Endodermal cell (in vitro differentiated cells): ENCODE measurements at places on chromosomes 7 and 10. TPM values are rescaled to one million over a fixed set of nuclear protein-coding genes. Genes with fewer than 3 reads are reported as not detected.
A peak's percentile ranks its signal among the peaks of the same experiment; 100 is the strongest.

NKX2-3 gene
- not detected in 3 replicates for total RNA-seq

CTTNBP2 gene
- 3.8 to 6.5 TPM (median 4.4 TPM) in 3 replicates for total RNA-seq

TAS2R41 gene
- 0.59 TPM in 1 of 2 replicates, not detected in the other for total RNA-seq

DNA sequence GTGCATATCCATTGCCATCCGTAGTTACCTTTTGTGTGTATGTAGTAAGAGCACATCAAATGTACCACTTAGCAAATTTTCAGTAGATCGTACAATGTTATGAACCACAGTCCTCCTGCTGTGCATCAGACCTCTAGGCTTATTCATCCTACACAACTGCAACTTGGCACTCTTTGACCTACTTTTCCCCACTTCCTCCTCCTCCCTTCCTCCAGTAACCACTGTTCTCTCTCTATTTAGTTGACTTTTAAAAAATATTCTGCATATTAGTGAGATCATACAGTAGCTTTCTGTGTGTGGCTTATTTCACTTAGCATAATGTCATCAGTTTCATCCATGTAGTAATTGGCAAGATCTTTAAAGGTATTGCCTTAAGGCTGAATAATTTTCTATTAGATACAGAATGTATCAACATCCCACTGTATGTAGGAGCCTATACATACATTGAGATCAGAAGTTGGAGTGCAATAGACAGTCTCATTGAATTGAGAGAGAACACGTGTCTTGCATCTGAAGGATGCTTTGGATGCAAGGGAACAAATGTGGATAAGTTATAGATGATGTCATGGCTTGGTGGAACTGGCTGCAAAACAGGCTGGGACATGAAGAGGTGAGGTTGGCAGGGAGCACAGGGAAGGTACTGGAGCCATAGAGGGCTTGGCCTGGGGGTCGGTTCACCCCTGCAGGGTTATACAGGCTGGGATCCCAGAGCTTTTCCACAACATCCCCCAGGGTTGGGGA lies 83.0 kb upstream of the FAM180A start:
- no peaks in the 10 kb centered on the region for H3K36me3 ChIP-seq
- H3K27ac ChIP-seq = no peak overlapping the region
- H3K4me3 ChIP-seq = no peak overlapping the region
- peak; percentile 26 for DNase-seq
- H3K27me3 ChIP-seq = no peaks in the 10 kb centered on the region

- DNase-seq = peak; percentile 73
- peak overlapping the region; percentile 92 for H3K4me3 ChIP-seq
- H3K36me3 ChIP-seq = peaks cover 21% of the 10 kb centered on the region
- no peaks in the 10 kb centered on the region for H3K27me3 ChIP-seq
- H3K27ac ChIP-seq = peak overlapping the region; percentile 93
- H3K4me1 ChIP-seq = peaks cover 2% of the 10 kb centered on the region
Measured at GRCh38 chr7:112452102-112452888, 2.0 kb downstream of the IFRD1 start.

GRM3 gene
- total RNA-seq = 0.16 to 0.91 TPM (median 0.29 TPM) in 3 replicates

DNA sequence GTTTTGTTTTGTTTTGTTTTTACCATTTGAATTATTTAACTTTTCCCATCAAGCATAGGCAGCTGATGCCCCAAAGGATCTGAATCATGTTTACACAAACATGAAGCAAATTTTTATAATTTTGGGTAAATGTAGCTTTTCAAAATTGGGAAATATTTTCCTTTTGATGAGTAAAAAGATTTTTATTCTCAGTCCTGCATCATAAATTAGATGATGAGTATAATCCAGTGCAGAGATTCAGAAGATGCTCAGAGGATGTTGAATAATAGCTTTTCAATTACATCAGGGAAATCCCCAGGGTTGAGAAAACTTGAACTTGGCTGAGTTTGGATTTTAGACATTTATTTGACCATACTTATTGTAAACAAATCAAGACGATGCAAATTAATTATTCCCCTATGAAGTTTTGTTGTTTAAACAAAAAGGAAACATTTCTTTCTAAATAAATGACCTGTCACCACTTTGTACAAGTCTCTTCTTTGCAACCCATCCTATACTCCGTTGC lies 121.7 kb downstream of the FAM204A start:
- no peaks in the 10 kb centered on the region for H3K36me3 ChIP-seq
- no peaks in the 10 kb centered on the region for H3K4me1 ChIP-seq

- no peaks in the 10 kb centered on the region for H3K27me3 ChIP-seq
- DNase-seq = no peak
- no peaks in the 10 kb centered on the region for H3K36me3 ChIP-seq
- H3K27ac ChIP-seq = no peak overlapping the region
Measured at GRCh38 chr7:96598421-96598820, 111.2 kb downstream of the SEM1 start.

DNA sequence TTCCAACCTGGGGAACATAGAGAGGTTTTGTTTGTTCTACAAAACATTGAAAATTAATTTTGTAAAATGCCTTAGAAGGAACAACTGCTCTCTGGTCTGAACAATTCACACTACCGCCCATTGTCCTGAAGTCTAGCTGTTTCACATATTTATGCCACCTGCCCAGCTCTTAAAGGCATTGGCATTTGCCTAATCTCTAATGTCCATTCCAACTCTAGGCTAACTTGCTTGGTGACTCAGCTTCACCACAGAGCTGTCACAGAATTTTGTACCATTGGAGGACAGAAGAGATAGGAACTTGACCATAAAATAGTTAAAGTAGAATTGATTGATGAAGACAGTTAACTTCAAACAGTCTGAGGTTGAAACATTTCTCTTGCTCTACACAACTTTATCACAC lies 53.5 kb upstream of the PPP1R17 start:
- no peak overlapping the region for H3K4me3 ChIP-seq
- H3K27ac ChIP-seq = no peak overlapping the region
- no peaks in the 10 kb centered on the region for H3K36me3 ChIP-seq
- H3K4me1 ChIP-seq = no peaks in the 10 kb centered on the region
- H3K27me3 ChIP-seq = peaks cover 10% of the 10 kb centered on the region
